ENCODE measurements at places on chromosomes 16 and 17.

GRCh38 chr17:80791758-80792284 is 199.8 kb upstream of the CHMP6 start:
- DNase-seq, result no peak

GRCh38 chr17:33258296-33258695 is 34.8 kb downstream of the ASIC2 start:
- no peak for DNase-seq

DNA sequence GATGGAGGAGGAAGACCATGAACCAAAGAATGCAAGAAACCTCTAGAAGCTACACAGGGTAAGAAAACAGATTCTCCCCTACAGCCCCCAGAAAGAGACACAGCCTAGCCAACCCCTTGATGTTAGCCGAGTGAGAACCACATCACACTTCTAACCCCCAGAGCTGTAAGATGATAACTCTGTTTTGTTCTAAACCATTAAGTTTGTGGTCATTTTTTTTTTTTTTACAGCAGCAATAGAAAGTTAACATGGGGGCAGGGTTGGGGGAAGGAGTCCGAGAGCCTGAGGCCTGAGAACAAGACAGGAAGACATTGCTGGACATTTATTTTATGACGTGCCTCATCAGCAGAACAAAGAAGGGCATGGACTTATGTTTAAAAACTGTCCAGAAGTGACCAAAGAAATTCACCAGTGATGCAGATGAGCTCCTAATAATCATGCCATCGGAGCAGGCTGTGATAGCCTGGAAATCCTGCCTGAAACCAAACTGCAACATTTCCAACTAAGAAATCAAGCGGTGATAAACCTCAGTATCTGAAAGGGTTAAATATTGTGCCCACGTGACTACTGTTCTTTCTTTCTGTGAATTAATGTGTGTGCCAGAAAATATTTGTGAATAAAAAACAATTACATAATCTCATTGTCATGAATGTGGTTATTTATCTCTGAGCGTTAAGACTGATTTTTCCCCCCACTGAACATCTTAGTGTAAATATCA is 1.1 kb downstream of the ABCA9 start:
- DNase-seq, result no peak

DNA sequence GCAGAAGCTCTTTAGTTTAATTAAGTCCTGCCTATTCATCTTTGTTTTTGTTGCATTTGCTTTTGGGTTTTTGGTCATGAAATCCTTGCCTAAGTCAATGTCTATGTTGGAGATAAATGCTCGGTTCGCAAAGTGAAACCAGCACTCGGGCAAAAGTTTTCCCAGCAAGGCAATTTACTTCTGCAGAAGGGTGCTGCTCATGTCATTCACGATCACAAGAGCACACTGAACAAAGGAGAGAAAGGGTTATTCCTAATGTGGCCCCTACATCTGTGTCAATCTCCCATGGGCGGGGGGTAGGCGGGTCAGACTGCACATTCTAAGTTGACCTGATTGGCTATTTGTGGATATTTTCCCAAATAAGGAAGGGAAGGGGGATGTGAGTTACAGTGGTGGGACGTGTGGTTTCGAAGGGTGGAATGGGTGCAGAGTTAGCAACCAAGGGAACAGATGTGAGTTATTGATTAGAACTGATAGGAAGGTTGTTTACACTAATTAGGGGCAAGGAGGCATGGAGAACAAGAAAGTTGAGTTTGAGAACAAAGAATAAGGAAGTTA is 23.0 kb downstream of the ATF7IP2 start:
- DNase-seq, result no peak

- no peak for DNase-seq
These were observed 47.5 kb upstream of the ZCCHC14 start for GRCh38 chr16:87540072-87540896.

DNA sequence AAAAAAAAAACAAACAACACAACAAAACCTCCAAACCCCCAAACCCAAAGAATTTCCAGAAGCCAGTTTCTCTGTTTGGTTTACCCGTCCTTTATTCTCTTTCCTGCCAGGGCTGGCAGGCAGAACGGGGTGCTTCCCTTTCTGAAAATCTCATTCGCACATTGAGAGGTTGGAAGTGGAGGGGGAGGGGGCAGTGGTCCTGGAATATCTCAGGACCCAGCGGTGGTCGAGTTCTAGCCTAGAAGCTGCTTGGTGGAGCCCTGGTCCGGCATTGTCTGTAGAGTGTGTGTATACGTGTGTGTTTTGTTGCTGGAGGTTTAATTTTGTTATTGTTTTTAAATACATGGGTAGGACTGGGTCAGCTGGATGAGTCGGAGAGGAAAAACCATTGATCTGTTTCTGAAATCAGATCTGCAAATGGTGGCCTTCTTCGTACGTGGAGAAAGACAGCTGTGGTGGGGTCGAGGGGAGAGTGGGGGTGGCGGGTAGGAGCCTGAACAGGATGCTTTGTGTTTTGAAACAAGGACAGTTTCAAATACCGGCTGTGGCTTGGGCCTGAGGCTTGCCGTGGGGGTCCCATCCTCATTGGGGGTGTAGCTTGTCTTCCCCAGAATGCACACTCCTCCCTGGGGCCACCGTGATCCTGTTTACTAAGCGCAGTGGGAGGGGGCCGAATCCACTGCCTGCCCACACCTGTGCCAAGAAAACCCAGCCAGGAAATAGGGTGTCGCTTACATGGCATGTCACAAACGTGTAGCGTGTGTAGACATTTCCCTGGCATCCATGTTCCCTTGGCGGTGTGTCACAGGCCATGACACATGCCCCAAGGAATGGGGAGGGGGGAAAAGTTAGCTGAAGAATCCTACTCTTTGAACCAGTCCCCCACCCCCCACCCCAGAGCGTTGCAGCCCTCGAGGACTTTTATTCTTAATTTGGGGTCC is 1.6 kb downstream of the CMIP start:
- DNase-seq, result no peak

DNA sequence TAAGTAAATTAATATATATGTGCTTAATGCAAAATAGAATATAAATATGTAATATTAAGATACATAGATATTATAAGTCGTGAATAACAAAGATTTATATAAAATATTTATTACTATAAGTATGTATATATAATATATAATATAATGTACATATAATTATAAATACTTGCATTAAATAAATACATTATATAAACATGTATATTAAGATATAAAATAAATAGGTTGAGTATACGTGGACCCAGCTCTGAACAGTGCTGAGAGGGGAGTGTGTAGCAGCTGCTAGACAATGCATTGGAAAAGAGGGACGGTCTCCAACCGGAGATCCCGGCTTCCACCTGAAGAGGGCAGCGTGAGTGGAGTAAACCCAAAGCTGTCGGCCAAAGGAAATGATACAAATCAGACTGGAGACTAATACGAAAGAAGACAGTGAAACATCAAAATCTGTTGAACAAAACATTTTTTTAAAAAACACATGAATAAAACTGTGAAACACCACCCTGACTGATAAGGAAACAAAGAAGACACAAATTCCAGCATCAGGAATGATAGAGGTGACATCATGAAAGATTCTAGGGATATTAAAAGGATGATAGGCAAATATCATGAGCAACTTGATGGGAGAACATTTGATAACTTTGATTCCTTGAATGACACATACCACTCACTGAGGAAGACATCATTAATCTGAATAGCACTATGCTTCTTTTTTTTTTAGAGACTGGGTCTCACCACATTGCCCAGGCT is 125.4 kb upstream of the CHMP6 start:
- no peak for DNase-seq

DNA sequence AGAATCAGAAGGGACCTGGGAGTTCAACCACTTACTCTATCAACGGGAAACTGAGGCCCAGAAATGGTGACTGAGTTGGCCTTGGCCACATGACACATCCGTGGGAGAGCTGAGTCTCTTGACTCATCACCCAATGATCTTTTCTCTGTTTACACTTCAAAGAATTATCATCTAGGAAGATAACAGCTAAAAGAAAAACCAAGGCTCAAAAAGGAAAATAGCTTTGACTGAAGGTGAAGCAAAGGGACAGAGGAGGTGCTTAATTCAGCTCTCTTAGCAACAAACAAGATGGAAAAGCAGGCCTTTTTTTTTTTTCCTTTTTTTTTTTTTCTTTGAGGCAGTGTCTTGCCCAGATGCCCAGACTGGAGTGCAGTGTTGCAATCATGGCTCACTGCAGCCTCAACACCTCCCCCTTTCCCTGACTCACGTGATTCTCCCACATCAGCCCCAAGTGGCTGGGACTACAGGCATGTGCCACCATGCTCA is 16.7 kb downstream of the ERCC4 start:
- DNase-seq, result no peak

DNA sequence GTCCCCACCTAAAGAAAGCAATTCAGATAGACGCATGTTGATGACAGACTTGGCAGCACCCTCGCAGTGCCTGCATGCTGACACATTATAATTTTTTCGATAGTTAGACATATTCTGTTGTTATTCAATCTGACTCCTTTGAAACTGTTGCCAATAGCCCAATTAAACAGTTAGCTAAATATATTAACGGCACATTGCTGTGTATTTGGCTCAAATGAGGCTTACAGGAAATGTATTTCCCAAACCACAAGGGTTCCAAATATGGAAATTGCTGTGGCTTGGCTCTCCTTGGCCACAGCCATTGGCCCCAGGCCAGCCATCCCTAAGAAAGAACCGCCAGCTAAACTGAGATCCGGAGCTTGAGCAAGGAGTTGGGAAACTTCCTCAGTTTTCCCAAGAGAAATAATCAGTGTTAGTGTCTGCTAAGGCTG is 31.1 kb downstream of the C16orf82 start:
- DNase-seq, result no peak

DNA sequence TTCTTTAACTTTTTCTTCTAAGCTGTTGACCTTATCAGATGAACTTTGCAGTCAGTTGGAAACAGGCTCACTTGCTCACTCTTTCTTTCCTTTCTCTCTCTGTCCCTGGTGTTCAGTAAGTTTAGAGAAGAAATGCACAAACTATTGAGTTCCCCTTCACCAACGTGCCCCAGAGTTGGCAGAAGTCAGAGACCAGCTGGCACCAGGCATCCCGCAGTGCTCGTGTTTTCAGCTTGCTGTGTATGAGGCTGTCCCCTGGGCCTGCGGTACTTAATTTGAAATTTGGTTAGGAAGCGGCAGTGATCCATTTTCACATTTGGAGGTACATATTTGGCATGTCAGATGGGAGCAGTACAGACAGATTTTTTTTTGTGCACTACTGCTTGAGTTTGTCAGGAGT is 258.6 kb downstream of the SNX29 start:
- DNase-seq, result no peak

GRCh38 chr16:79601931-79602627 is 1.5 kb upstream of the MAF start:
- DNase-seq, result peak; percentile 65

DNA sequence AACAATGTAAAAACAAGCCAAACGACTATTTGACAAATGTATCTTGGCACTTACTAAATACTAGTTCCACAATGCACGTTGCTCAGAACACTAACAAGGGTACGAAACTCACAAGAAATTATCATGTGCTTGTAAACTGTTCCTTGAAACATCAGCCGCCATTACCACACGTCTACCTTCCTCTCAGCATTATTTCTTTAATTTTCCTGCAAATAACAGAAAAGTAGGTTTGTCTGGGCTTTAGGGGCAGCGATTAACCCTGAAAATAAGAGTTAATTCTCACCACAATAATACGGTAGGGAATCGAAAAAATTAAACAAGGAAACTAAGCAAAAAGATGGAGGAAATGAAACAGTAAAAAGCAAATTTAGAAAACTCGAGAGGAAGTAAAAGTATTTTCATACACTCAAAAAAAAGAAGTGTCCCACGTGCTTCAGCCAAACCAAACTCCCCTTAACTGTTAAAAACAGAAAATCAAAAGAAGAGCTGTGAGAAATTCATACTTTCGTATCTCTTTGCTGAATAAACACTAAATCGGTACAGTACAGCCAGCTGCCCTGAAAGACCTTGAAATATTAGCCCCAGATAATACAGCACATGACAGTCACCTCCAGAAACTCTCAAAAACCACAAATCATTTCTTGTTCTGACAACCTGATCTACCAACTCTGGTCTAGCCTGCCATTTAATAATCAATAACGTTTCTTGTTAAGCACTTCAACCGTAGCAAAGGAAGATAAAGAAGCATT is 1.2 kb downstream of the ARHGAP17 start:
- DNase-seq, result peak; percentile 46

DNA sequence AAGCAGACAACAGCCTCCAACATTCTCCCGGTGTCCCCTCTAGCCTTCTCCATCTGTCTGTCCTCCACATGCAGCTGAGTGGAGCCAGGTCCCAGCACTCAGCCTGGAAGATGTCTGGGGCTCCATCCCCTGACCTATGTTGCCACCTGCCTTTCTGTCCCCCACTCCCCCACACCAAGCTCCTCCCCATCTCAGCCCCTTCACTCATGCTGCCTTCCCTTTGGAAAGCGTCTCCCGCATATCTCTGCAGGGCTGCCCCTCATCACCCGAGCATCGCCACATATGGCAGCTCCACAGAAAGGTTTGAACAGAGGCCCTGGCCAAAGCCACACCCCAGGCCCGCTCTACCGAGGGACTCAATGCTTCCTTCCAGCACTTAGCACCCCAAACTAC is 24.2 kb downstream of the NSMCE1 start:
- no peak for DNase-seq

DNA sequence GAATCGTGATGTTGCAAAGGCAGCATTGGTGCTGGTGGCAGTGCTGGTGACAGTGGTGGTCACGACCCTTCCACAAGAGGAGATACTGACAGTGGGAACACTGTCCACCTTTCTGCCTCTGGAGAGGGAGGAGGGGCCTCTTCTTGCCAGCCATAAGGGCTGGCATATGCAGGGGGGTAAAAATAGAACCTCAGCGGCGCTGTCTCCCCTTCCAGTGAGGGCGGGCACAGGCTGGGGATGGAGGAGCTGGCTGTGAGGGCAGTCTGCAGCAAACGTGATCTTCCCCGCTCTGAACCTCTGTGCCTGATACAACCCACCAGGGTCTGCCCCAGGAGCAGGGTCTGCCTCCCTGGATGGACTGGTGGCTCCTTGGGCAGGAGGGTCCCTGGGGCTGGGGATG is 3.4 kb downstream of the RAP1GAP2 start:
- no peak for DNase-seq

- no peak for DNase-seq
These were observed 8.1 kb upstream of the KDM8 start for GRCh38 chr16:27195076-27195741.

- no peak for DNase-seq
These were observed 183.1 kb upstream of the COX10 start for GRCh38 chr17:13885953-13886889.

DNA sequence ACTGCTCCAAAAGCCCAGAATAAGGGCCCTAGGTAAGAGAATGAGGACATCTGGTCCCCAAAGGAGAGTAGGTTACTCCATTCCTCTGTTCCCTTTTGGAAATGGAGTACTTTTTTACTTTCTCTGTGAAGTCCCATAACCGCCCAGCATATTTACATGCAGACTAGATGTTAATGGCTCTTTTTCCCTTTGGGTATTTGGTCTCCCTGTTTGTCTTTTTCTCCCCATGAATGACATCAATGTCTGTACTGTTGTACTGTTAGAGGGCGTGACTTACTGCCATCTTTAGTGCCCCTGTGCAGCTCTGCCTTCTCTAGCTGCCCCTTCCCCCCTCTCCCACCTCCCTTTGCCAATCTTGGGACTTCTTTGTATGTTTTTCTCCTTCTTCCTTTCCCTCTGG is 19.0 kb downstream of the GPR179 start:
- DNase-seq, result no peak

GRCh38 chr16:71501547-71501946 is 12.4 kb upstream of the ZNF19 start:
- no peak for DNase-seq
